ENCODE measurements at places on chromosomes 7 and 10. TPM values are rescaled to one million over a fixed set of nuclear protein-coding genes. Genes with fewer than 3 reads are reported as not detected.

The AASS gene
- total RNA-seq: 3.1 TPM

The ENO4 gene
- total RNA-seq: not detected

The SYT15B gene
- 0.15 TPM for total RNA-seq

The AKR1C8 gene
- total RNA-seq: 3.2 TPM

The TAS2R41 gene
- 0.59 TPM for total RNA-seq

DNA sequence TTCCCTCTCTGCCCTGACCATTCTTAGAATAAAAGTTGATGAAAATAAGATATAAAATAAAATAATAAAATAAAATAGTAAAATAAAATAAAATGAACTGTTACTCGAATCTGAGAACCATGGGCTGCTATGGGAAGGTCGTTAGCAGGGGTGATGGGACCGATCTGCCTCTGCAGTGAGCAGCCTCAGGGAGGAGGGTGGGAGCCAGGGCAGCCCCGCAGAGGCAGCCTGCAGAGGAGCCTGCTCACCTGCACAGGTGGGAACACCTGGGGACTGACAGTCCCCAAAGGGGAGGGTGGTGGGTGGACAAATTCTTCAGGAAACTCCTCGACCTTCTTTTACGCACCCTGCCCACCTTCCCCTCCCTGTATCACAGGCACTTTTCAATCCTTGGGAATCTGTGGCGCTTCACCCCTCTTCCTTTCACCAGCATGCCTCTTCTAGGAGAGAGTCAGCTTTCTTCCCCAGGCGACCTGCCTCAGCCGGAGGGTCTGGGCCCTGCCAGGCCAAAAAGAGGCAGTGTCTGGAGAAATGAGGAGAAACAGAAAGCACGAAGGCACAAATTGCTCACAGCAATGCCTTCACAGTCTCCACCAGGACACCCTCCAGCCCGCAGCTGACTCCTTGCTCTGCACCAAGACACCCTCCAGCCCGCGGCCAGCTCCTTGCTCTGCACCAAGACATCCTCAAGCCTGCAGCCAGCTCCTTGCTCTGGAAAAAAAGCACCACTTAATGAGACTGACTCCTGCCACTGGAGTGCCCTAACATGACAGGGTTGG, 368.4 kb upstream of the SHH start:
- DNase-seq: no peak
- H3K36me3 ChIP-seq: no peaks in the 10 kb centered on the region
- H3K27ac ChIP-seq: no peak overlapping the region

DNA sequence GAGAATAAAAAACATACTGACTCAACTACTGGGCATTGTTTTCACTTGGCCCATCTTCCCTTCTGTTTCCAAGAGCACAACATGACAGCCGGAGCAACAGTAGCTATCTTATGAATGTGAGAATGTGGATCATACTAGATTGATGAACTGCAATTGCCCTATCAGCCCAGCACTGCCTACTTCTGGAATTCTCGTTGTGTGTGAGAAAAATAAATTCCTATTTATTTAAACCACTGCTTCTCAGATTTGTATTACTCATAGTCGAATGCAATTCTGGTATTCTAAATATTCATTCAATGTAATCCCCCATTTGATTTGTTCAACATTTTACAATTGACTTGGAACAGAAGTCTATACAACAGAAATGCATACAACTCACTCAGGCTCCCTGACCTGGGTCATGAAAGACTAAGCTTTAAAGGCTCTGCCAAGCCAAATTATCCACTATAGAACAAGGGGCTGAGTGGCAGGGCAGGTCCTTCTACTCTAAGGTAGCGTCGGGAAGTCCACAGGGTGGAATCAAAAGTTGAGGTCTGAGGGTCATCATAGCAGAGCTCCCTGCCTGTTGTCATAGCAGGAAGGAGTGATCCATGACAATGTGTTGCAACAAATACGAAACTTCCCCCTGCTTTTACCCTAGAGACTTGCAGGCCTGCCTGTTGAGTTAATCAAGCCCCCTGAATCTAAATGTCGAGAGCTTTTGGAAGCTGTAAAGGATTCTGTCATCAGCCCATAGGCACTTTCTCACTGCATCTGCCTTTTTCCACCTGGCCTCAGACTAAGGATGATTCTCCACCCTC, 12.4 kb upstream of the JAZF1 start:
- H3K4me1 ChIP-seq: no peaks in the 10 kb centered on the region
- no peak overlapping the region for H3K4me3 ChIP-seq
- H3K27me3 ChIP-seq: no peaks in the 10 kb centered on the region
- no peaks in the 10 kb centered on the region for H3K36me3 ChIP-seq
- no peak for DNase-seq

DNA sequence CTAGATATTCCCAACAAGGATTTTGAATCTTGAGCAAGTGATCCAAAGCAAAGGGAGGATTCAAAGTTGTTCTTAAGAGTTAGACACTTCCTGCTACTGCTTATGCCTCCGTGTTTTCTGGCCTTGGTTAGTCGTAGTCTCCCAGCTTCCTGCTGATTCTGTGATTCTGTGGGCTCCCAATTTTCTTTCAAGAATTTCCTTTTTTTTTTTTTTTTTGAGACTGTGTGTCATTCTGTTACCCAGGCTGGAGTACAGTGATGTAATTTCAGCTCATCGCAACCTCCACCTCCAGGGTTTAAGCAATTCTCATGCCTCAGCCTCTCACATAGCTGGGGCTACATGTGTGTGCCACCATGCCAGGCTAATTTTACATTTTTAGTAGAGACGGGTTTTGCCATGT, 4.4 kb upstream of the ITGB8 start:
- peaks cover 15% of the 10 kb centered on the region for H3K4me1 ChIP-seq
- H3K27ac ChIP-seq: no peak overlapping the region
- H3K4me3 ChIP-seq: no peak overlapping the region
- peaks cover 3% of the 10 kb centered on the region for H3K27me3 ChIP-seq

DNA sequence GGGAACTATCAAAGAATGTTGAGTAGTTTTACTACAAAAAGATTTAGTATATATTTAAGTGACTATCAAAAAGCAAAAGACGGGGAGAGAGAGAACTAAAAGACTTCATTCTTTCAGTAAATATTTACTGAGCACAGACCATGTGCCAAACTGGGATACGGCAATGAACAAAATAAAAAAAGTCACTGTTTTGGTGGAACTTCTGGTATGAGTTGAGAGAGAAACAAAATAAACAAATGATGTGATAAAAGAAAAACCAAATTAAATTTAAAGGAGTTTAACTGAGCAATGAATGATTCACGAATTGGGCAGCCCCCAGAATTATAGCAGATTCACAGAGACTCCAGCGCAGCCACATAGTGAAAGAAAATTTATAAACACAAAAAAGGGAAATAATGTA, 17.8 kb upstream of the AKAP9 start:
- no peak overlapping the region for H3K27ac ChIP-seq
- H3K4me1 ChIP-seq: no peaks in the 10 kb centered on the region
- no peak for DNase-seq

GRCh38 chr7:33109005-33109757, at the start of gene RP9:
Gene RP9, minus strand, starts transcription at chr7:33109404. Its CDS starts 32 bp downstream, at chr7:33109372.
- peaks cover 2% of the 10 kb centered on the region for H3K36me3 ChIP-seq
- H3K4me3 ChIP-seq: peak within 1 kb of the TSS; percentile 93
- DNase-seq: peak; percentile 76
- H3K27me3 ChIP-seq: peaks cover 13% of the 10 kb centered on the region
- peak within 1 kb of the TSS; percentile 66 for H3K27ac ChIP-seq

- H3K27me3 ChIP-seq: no peaks in the 10 kb centered on the region
- no peaks in the 10 kb centered on the region for H3K4me1 ChIP-seq
- H3K36me3 ChIP-seq: peaks cover 34% of the 10 kb centered on the region
- H3K27ac ChIP-seq: no peak overlapping the region
- no peak overlapping the region for H3K4me3 ChIP-seq
These were observed 51.9 kb downstream of the MTPN start for GRCh38 chr7:135925210-135925609.

DNA sequence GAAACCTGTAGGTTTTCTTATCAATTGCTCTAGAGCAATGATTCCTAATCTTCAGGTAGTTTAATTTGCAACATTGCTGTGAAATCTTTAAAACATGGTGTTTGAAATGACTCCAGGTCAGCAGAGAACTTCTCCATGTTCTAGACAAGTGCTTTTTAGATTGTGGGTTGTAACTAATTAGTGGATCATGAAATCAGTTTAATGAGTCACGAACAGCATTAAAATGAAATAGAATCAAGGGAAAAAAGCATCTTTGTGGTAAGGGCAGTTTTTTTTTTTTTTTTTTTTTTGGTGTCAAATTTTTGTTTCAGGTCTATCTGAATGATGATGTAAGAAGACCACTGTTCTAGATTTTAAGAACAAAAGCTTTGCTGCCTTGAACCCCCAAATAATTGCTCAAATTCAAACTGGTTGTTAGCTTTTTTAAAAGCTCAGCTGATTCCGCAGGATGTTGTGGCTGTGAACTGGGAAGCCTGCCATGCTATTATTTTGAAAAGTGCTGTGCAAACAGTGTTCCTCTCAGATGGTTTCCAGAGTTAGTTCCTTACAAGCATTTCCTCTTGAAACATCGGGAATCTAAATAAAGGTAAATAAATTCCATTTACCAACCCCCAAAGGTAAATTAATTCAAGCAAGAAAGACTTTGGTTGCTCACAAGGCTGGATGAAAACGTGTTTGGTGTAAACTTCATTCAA, 13.1 kb upstream of the PDK4 start:
- DNase-seq: no peak
- H3K27ac ChIP-seq: no peak overlapping the region
- H3K4me3 ChIP-seq: no peak overlapping the region
- no peaks in the 10 kb centered on the region for H3K27me3 ChIP-seq

GRCh38 chr10:101297901-101298486, 56.0 kb upstream of the BTRC start:
- H3K36me3 ChIP-seq: no peaks in the 10 kb centered on the region
- H3K4me3 ChIP-seq: no peak overlapping the region
- no peak overlapping the region for H3K27ac ChIP-seq
- DNase-seq: peak; percentile 75
- H3K27me3 ChIP-seq: peaks cover 14% of the 10 kb centered on the region
- H3K4me1 ChIP-seq: peaks cover 2% of the 10 kb centered on the region

DNA sequence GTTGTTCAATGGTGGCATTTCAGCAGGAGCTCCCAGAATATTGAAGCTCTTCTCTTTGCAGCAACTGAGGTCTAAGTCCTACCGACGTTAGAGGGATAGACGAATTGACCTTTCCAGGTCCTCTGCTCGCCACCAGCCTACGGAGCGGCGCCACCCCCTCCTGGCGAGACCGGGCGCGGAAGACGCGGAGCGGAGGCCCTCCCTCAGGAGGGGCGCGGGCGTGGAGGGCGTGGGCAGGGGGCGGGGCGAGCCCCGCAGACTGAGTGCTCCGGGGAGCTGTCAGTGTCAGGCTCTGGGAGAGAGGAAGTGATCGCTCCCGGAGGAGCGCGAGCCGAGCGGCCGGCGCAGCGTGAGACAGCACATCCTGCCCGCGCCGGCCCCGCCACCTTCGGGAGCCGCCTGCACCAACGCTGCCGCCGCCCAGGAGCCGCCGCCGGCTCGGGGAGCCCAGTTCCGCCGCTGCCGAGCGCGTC, at the start of gene DYNC1I1:
Gene DYNC1I1 (plus strand): TSS at position 257 of the 473 bp plus-strand sequence. CDS start 32,176 bp downstream, outside the sequence.
- peaks cover 15% of the 10 kb centered on the region for H3K27me3 ChIP-seq
- no peak for DNase-seq
- no peak within 1 kb of the TSS for H3K4me3 ChIP-seq
- H3K36me3 ChIP-seq: no peaks in the 10 kb centered on the region

- no peak for DNase-seq
- no peaks in the 10 kb centered on the region for H3K27me3 ChIP-seq
- H3K4me3 ChIP-seq: no peak overlapping the region
- H3K4me1 ChIP-seq: peaks cover 8% of the 10 kb centered on the region
- no peak overlapping the region for H3K27ac ChIP-seq
These were observed 85.4 kb downstream of the FOXL3 start for GRCh38 chr7:375321-375831.

DNA sequence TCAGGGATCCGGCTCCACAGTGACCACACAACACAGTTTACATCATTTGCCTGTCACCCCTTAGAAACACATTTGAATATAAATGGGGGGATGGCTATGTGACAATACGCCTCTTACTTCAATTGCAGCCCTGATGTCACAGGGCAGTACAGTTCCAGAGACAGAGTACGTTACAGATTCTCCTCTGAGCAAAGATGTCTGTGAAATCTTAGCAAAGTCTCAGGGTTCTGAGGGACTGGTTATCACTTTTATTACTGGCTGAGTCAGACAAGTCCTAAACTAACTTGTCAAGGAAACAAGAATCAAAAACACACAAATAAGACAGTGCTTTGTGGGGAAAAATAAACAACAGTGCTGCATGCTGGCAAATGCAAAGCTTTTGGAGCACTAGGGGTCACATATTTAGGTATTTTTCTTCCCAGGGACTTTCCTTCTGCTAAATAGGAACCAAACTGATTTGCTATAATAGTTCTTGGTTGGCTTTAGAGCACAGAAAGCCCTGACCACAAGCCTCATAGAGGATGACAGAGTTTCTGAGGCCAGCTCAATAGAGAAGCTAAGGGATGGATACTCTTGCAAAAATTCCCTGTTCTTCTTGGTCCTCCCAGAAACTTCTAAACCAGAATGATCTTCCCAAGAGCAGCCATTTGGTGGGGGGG, 501.6 kb downstream of the GRID1 start:
- no peaks in the 10 kb centered on the region for H3K36me3 ChIP-seq
- H3K27ac ChIP-seq: no peak overlapping the region
- no peaks in the 10 kb centered on the region for H3K27me3 ChIP-seq
- DNase-seq: no peak
- H3K4me3 ChIP-seq: no peak overlapping the region
- no peaks in the 10 kb centered on the region for H3K4me1 ChIP-seq

DNA sequence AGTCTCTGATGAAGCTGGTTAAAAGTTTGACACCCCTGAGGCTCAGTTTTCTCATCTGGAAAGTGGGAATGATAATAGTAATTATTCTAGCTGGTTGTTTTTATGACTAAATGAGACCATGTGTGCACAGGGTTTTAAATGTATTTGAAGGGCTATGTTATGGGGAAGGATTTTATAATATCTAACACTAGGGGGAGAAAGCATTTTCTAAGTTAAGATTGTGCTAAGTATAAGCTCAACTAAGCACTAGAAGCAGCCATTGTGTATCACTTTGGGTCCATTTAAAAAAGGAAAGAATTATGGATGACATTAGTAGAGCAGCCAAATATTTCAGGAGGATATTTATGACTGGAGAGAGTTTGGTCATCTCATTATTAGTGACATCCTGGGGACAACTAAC, 49.5 kb upstream of the CREB5 start:
- H3K4me1 ChIP-seq: peaks cover 19% of the 10 kb centered on the region
- H3K36me3 ChIP-seq: no peaks in the 10 kb centered on the region
- H3K27me3 ChIP-seq: no peaks in the 10 kb centered on the region
- no peak overlapping the region for H3K4me3 ChIP-seq
- DNase-seq: no peak

DNA sequence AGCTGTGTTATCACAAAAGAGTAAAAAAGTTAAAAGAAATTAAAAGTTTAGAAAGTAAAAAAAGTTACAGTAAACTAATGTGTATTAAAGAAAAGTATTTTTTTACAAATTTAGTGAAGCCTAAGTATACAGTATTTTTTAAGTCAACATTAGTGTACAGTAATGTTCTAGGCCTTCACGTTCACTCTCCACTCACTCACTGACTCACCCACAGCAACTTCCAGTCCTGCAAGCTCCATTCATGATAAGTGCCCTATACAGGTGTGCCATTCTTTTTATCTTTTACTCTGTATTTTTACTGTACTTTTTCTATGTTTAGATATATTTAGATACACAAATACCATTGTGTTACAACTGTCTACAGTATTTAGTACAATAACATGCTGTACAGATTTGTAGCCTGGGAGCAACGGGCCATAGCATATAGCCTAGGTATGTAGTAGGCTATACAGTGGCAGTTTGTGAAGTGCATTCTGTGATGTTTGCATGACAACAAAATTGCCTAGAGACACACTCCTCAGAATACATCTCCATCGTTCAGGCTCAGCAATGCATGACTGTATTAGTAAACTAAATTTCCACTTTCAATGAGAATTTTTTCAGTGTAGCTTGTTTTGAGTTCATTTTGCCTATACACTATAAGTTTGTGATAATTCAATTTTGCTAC, 539.9 kb upstream of the C7orf33 start:
- H3K27me3 ChIP-seq: no peaks in the 10 kb centered on the region
- DNase-seq: no peak
- H3K4me3 ChIP-seq: no peak overlapping the region
- H3K4me1 ChIP-seq: no peaks in the 10 kb centered on the region
- no peak overlapping the region for H3K27ac ChIP-seq
- no peaks in the 10 kb centered on the region for H3K36me3 ChIP-seq
